Activated T-cell treated with anti-CD3 and anti-CD28 coated beads for 24 hours (primary cell): ENCODE measurements at places on chromosomes 16 and 17.

GRCh38 chr17:45144199-45145034 is 3.9 kb upstream of the HEXIM1 start:
- DNase-seq: no peak

DNA sequence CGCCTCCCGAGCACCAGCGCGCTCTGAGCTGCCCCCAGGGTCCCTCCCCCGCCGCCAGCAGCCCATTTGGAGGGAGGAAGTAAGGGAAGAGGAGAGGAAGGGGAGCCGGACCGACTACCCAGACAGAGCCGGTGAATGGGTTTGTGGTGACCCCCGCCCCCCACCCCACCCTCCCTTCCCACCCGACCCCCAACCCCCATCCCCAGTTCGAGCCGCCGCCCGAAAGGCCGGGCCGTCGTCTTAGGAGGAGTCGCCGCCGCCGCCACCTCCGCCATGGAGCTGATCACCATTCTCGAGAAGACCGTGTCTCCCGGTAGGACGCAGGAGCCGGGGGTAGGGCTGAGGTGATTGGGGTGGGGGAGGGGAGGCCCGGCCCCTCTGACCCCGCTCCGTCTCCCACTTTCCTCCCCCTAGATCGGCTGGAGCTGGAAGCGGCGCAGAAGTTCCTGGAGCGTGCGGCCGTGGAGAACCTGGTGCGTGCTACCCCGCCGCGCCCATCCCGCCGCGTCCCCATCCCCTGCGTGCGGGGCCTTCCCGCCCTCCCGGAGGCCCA is 329 bp downstream of the KPNB1 start:
- DNase-seq: no peak

GRCh38 chr16:48965386-48965785 is 316.3 kb downstream of the CBLN1 start:
- no peak for DNase-seq

GRCh38 chr16:57892447-57893096 is 78.4 kb downstream of the CNGB1 start:
- no peak for DNase-seq

DNA sequence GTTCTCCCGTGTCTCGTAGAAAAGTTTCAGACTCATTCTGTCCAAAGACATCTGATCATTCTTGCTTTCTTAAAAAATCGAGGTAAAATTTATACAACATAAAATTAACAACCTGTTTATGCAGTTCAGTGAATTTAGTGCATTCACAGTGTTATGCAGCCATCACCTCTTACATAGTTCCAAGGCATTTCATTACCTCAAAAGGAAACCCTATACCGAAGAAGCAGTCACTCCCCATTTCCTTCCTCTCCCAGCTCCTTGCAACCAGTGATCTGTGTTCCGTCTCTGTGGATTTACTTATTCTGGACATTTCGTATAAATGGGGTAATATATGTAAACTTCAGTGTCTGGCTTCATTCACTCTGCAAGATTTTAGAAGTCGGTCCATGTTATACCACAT is 103.5 kb upstream of the HS3ST3A1 start:
- no peak for DNase-seq

DNA sequence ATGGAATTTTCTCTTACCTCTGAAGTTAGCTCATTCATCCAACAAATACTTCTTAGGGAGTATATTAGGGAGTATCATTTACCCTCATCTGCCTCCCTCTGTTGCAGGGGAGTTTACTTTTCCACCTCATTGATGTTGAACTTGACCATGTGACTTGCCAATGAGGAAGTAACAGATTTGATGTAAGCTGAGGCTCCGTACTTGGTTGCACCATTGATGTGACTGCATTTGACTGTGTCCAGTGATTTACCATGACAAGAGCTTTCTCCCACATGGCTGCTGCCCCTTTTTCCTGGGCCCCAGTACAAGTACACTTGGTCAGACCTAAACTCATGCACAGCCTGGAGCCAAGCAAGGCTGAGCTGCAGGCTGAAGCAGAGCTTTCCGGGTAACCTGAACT is 81.6 kb upstream of the HS3ST2 start:
- DNase-seq: no peak
